ENCODE measurements at places on chromosomes 3 and 15.

- DNase-seq: no peak
Observed at GRCh38 chr3:158085358-158085757, 20.9 kb downstream of the SHOX2 start.

- no peak for DNase-seq
Observed at GRCh38 chr3:19960696-19961095, 13.8 kb downstream of the RAB5A start.

DNA sequence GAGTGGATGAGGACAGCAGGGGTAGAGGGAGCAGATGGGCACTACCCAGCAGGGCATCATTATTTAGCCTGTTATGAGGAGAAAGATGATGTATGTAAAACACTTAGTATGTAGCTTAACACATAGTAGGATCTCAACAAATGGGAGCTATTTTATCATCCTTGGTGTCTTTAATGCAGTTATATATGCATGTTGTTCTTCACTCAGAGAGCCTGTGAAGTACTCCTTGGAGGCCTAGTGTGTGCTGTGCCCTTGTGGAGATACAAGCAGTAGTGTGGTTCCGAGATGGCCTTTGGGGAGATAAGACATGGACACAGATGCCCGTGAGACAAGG, 124.2 kb downstream of the LIPC start:
- DNase-seq: no peak

DNA sequence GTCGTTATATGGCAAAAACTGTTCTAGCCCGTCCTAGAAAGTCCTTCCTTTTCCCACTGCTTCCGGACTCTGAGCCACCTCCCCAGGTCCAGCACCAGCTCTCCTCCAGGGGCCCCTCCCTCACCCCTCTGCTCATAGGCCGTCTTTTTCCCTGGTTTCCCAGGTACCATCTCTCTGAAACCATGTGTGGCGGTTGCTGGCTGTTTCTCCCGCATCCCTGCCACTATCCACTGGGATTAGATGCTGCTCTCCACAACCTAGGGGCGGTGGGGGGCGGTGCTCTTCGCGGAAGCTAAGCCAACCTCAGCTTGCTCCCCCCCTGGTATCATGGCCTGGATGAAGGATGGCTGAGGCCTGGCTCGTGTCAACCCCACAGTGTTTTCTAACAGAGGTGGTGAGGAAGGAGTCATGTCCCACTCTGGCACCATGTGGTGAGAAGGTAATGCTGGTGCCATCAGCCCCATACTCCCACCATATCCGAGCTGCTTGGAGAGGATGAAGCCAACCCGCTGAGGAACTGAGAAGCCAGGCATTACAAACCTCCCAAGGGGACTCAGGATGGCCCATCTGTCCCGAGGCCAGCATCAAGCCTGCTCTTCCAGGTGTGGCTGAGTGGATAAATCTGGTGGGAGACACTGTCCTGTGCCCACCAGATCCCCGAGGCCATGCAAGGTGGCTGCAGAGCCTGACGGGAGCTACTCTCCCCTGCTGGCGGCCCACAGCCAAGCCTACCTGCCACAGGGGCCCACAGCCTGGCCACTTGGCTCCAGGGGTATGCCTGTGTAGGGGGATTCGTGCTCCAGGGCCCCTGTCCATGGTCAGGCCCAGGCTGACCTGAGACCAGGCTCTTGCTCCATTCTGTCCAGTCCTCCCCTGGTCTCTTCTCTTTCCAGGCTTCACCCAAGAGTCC, 27.9 kb upstream of the SLC41A3 start:
- no peak for DNase-seq

All from suppressor macrophage treated with lipopolysaccharide for 4 hours (primary cell).